ENCODE measurements at places on chromosomes 11 and 22.

- DNase-seq, result no peak
Measured at GRCh38 chr22:42292732-42293520, 22.5 kb upstream of the TCF20 start.

DNA sequence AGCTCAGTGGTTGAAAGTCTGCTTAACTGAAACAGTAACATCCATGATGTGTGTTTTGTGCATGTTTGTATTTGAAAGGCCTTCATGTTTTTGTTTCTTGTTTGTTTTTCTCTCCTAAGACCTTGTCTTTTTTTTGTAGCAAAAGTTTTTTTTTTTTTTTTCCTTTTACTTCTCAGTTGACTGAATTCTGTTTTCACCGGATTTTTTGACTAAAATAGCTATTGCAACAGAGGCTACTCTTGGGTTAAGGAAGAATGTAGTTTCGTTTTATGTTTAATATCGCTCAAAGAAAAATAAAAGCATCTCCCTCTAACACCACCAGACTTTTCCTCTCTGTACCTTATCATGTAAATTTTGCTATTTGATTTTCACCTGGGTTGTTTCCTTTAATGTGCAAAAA, 15.1 kb downstream of the APOL6 start:
- DNase-seq, result no peak

GRCh38 chr22:48947636-48948035, 880.0 kb downstream of the BRD1 start:
- no peak for DNase-seq

- DNase-seq, result no peak
Measured at GRCh38 chr22:46178755-46179505, 28.6 kb downstream of the PPARA start.

- no peak for DNase-seq
Measured at GRCh38 chr11:119446434-119446833, 23.5 kb upstream of the THY1 start.

DNA sequence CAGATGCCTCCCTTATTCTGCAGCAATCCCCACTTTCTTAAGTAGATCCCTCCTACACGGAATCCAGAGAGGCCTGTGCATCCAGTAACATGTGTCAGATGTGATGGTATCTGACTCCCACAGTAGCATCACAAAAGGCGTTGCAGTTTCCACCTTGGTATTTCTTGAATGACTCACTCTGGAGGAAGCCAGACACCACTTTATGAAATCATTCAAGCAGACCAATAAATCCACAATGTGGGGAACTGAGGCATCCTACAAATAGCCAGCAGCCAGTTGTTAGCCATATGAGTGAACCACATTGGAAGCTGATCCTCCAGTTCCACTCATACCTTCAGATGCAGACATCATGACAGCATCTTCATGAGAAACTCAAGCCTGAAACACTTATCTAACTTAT, 798.1 kb downstream of the OPCML start:
- DNase-seq, result no peak

DNA sequence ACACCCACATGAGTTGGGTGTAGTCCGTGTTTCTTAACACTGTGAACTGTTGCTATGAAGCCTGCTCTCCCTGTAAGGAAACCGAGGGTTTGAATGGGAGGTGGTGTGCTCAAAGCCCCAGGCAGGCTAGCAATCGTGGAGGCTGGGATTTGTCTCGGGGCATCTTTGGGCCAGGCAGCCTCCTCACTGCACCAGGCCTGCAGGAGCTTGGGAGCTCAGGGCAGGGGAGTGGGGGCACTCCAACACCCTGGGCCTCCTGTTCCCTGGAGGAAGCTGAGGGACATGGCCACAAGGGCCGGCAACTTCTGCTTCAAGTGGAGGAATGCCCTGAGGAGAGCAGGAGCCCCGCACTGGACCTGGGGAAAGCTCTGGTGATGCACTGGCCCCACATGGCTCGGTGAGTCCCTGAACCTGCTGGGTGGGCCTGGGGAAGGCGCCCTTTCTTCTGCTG, 164.7 kb upstream of the B3GAT1 start:
- no peak for DNase-seq

- DNase-seq, result no peak
Measured at GRCh38 chr11:94558468-94558867, 8.7 kb upstream of the PIWIL4 start.

- no peak for DNase-seq
Measured at GRCh38 chr11:83044958-83045712, 26.6 kb downstream of the RAB30 start.

- DNase-seq, result peak; percentile 81
Measured at GRCh38 chr11:111735262-111736116, 30.7 kb downstream of the PPP2R1B start.

GRCh38 chr11:57057561-57057960, 68.8 kb downstream of the OR5AK2 start:
- DNase-seq, result no peak

DNA sequence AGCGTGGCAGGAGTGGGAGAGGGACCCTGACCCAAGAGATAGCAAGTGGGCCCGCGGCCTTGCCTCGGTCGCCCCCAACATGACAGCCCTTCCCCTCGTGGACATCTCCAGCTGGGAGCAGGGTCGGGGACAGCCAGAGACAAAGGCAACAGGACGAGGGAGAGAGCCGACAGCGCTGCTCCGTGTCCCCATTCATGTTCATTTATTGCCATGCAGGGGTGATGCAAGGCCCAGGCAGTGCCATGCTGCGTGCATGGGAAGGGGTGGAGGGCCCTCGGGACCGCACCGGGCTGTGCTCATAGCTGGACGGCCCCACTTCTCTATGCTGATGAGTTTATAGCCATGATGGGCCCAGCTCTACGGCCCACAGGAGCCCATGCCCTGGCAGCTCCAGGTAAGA, 12.7 kb downstream of the MRPL23 start:
- no peak for DNase-seq

- no peak for DNase-seq
Measured at GRCh38 chr11:46413760-46414465, 22.3 kb upstream of the CHRM4 start.

DNA sequence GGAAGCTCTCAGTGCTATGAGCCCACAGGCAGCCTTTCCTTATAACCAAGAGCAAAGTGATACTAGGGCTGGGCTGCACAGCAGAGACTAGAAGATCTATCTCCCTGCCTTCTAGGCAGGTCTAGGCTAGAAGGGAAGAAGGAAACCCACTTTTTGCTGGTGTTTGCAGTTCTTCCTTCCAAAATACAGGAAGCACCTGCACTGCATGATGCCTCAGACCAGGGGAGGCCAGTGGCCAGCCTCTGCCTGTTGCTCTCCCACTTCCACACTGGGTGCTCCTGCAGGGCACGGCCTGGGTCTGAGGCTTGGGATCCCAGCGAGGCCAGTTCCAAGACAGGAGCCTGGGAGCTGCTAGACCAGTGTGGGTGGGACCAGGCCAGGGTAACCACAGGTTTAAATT, 6.0 kb upstream of the UCP3 start:
- DNase-seq, result no peak

DNA sequence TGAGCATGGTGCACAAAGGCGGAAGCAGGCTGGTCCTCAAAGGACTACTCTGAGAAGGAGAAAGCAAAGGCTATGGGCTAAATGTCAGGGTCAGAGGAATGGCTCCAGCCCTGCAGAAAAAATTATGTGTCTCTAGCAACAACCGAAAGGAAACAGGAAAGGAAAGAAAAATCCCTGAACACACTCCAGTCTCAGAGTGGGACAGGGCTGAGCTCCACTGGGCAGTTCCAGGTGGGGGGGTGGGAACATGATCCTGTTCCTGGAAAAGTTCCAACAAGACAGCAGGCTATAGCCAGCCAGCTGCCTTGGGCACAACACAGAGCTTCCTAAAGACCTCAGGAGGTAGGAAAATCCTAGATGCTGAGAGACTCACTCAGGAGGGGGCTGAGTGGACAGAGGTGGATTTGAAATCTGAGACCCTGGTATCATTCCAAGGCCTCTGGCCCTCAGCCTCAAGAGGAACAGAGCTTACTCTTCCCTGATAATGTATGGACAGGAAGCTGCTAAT, 1088.2 kb downstream of the TBC1D22A start:
- DNase-seq, result peak; percentile 40

- DNase-seq, result no peak
Measured at GRCh38 chr11:84924154-84924692, 702.9 kb downstream of the DLG2 start.

GRCh38 chr11:108635106-108635505, 29.8 kb upstream of the DDX10 start:
- DNase-seq, result no peak

GRCh38 chr11:62116451-62116850, 7.4 kb upstream of the INCENP start:
- DNase-seq, result no peak

DNA sequence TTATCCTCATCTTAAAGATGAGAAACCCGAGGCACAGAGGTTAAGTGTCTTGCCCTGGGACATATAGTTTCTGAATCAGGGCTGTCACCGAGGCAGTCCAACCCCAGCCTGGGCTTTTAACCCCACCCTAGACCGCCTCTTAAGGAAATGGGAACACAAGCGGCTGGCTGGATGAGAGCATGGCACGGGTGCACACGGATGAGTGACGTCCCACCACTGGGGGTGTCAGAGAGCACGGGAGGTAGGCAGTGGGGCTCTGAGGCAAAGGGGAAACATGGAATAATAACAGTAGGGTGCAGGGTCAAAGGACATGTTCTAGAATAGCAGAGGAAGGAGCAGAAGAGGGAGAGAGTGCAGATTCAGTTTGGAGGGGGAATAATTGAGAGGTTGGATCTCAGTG, 22.3 kb downstream of the PPFIBP2 start:
- DNase-seq, result no peak

GRCh38 chr11:57143459-57143858, 38.3 kb upstream of the LRRC55 start:
- DNase-seq, result no peak

- no peak for DNase-seq
Measured at GRCh38 chr11:12496181-12497025, 119.0 kb downstream of the PARVA start.

GRCh38 chr11:44466531-44467205, 98.8 kb upstream of the CD82 start:
- no peak for DNase-seq

DNA sequence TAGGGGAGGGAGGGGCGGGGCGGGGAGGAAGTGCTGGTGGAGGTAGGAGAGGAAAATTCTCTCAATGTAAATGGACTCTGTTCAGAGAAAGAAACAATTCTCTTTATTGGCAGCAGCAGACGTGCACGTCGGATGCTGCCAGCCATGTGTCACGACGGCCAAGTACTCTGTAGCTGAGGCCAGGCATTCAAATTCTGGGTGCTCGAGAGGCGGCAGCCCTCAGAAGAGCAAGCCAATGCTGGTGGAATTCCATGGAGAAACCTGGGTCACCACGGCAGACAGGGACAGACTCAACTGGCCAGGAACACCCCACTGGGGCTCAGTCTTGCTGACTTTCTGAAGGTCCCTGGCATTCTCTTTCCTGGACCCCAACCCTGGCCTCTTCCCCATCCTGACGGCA, 90.8 kb downstream of the ABTB2 start:
- DNase-seq, result peak; percentile 60

GRCh38 chr11:19845626-19846025, 133.0 kb downstream of the NAV2 start:
- no peak for DNase-seq

- DNase-seq, result no peak
Measured at GRCh38 chr11:1531449-1532013, 40.5 kb downstream of the DUSP8 start.

- DNase-seq, result peak; percentile 55
Measured at GRCh38 chr11:116224154-116224888, 548.5 kb downstream of the BUD13 start.

DNA sequence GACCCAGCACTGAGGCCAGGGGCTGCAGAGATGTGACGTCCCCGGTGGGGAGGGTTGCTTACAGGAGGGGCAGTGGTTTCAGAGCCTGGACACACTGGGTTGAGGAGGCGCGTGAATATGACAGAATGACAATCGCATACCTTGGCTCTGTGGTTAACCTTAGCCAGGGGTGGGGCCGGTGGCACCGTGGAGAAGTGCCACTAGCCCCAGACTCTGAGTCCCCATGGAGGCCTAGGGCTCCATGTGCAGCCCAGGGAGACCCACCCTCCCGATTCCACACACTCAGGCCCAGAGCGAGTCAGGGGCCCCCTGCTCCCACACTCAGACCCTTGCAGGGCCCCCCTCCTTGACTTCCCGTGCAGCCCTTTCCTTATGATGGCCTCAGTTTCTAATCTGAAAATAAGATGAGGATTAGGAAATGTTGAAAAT, 3.6 kb upstream of the ACR start:
- no peak for DNase-seq

DNA sequence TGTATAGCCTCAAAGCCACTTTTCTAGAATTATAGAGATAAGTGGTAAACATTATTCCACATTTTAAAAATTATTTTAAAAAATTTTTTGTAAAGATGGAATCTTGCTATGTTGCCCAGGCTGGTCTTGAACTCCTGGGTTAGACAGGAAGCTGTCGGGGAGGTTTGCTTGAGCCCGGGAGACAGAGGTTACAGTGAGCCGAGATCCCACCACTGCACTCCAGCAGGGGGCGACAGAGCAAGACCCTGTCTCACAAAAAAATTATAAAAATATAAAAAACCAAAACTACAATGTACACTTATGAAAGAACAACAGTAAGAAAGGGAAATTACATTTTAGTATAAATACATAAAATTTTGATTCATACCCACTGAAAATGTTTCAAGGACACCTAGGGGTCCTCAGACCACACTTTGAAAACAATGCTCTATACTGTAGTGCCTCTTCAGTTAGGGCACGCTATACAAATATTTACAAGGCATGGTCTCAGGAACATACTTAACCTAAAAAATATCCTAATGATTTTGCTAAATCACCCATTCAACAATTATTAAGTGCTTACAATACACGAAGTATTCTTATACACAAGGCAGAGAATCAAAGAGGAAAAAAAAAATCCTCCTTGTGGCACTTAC, 111.2 kb downstream of the MRTFA start:
- no peak for DNase-seq

- DNase-seq, result no peak
Measured at GRCh38 chr11:95102733-95103132, 13.1 kb downstream of the ENDOD1 start.

- DNase-seq, result peak; percentile 57
Measured at GRCh38 chr11:47766509-47767227, 473 bp downstream of the FNBP4 start.

GRCh38 chr11:58654908-58655296, 32.4 kb downstream of the CNTF start:
- no peak for DNase-seq

DNA sequence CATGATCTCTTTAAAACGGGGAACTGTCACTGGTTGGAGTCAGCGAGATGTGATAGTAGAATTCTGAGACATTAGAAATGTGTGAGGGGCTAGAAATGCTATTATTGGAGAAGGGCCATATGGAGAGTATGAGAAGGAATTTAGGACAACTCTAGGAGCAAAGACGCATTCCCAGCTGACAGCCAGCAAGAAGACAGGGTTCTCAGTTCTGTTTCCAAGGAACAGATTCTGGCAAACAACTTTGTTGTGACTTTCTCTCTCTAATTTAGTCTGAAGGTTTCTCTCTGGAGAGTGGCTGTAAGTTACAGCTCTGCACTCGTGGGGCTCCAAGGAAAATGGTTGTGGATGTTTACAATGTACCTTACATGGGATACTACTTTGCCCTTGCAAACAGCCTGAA, 876.3 kb downstream of the FAM181B start:
- no peak for DNase-seq

Data from dorsolateral prefrontal cortex (tissue), 122 donors.